ENCODE measurements at places on chromosomes 1 and 21.

DNA sequence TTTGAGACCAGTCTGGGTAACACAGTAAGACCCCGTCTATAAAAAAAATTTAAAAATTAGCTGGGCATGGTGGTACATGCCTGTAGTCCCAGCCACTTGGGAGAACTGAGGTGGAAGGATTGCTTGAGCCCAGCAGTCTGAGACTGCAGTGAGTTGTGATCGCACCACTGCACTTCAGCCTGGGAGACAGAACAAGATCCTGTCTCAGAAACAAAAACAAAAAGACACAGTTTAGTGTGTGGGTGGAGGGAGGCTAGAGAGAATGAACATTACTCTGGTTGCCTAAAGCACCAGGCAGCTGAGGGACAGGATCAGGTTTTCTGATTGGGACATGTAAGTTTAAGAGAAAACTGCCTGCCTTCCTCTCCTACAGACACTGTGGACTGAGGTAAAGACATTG is 42.3 kb downstream of the VAMP4 start:
- no peak for DNase-seq

- DNase-seq, result no peak
Observed at GRCh38 chr1:178575611-178576361, 62.9 kb downstream of the TEX35 start.

GRCh38 chr21:18467715-18468114 is 64.1 kb upstream of the TMPRSS15 start:
- DNase-seq, result no peak

- no peak for DNase-seq
Observed at GRCh38 chr1:48061162-48062136, 64.3 kb upstream of the TRABD2B start.

GRCh38 chr21:34695434-34695833 is 26.6 kb downstream of the CLIC6 start:
- no peak for DNase-seq

GRCh38 chr21:44399955-44400790 is 46.8 kb downstream of the TRPM2 start:
- DNase-seq, result no peak

DNA sequence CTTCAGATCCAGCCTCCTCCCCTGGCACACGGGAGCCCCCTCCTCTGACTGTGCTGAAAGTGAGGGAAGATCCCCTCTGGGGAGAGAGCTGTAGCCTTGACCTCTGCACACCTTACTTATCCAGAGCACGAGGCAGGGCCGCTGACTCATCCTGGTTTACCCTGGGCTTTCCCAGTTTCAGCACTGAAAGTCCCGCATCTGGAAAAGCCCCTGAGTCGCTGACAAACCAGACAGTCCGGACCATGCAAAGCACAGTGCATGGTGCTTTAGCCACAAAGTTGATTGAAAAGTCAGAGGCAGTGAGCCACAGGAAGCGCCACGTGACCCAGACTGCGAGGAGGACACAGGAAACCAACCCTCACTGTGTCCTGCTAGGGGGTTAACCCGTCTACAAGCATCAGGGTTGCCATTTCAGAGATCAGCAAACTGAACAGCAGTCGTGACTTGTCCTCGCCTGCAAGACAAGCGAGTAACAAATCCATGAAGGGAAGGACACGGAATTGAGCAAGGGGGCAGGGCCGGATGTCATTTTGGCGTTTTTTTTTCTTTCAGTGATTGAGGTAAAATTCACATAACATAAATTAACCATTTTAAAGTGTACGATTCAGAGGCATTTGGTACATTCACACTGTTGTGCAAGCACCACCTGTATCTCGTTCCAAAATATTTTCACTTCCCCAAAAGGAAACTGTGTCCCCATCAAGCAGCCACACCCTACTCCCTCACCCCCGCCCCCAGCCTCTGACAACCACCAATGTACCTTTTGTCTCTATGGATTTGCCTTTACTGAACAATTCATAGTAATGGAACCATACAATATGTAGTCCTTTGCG is 19.9 kb upstream of the IFNGR2 start:
- DNase-seq, result peak; percentile 42

DNA sequence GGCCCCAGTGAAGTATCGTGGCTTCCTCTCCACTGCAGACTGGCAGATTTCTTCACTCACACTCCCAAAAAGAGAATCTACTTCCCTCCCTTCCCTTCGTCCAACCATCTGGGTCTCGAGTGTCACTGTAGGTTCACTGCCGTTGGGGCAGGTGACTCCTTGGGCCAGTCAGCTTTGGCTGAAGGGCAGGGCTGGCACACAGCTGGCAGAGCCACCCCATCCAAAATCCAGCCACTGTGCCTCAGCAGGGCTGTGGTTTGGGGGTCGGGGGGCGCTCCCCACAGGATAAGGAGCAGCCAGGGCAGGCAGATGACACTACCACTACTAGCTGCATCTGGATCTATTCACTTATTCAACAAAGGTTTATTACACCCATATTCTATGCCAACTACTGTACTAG is 9.8 kb downstream of the PINK1 start:
- DNase-seq, result no peak

- no peak for DNase-seq
Observed at GRCh38 chr21:45513741-45514310, 28.4 kb downstream of the SLC19A1 start.

GRCh38 chr1:201714542-201715329 is 114.2 kb upstream of the IPO9 start:
- no peak for DNase-seq

DNA sequence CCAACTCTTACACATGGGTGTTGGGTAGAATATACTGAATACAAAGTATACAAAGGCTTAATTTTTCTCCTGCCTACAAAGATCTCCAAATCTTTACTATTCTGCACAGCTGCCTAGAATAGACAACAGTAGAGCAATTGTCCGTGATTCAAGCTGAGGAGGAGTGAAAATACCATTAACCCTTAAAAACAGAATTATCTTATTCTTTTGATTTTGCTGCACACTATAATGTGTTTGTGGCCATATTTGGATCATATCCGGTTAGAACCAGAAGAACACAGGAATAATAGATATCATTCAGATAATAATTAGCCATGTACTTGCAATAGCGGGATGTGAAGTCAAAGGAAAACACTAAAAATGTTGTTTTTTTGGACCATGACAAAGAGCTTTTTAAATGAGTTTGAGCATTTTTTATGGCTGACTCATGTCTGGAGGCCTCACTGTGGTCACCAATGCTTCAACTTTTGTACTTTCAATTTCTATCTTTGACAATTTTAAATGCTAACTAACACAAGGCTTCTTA is 197.6 kb upstream of the FOXD3 start:
- DNase-seq, result no peak

DNA sequence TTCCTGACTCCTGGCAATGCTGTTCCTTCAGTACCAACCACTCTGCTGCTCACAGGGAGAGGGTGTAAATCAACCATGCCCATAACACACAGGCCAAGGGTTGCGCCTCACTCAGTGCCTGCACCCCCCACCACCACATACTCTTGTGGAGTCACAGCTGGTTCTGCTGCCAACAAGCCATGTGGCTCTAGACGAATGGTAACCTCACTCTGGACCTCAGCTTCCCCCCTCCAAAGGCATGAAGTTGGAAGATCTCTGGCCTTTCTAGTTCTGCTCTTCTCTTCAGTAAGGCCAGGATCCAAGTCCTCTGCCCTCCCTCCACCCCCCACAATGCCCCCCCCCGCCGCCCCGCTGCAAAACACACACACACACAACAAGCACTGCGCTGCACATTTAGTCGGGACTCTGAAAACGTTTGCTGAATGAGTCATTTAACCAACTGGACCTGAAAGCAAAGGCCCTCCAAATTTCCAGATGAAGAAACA is 1.7 kb upstream of the GLIS1 start:
- DNase-seq, result no peak

DNA sequence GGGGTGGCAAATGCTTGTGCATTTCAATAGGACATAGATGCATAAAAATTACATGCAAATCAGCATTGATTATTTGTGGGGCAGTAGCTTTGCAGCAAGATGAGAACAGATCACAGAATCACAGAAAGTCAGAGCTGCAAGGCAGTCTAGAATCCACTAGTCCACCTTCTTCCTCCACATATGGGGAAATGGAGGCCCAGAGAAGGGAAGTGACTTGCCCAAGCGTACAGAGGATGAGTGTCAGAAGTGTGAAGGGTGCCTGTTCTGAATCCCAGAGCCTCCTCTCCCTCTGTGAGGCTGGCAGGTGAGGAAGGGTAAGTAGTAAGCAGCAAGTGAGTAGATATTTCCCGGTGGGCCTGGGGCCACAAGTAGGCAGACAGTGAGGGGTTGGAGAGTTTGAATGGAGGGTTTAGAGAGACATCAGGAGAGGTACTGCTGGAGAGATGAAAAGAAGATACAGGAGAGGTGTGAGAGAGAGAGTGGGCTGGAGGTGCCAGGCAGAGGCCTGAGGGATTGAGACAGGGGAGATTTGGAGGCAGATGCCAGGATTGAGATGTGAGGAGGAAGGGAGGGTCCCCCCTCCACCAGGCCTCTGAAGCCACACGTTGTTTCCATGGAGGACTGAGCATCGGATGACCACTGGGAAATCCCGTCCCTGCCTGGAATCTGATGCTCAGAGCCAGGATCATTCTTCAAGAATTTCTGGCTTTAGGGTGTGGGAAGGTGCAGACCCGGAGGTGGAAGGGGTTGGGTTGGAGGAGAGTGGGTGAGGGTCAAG is 4.8 kb upstream of the MYOG start:
- DNase-seq, result no peak

DNA sequence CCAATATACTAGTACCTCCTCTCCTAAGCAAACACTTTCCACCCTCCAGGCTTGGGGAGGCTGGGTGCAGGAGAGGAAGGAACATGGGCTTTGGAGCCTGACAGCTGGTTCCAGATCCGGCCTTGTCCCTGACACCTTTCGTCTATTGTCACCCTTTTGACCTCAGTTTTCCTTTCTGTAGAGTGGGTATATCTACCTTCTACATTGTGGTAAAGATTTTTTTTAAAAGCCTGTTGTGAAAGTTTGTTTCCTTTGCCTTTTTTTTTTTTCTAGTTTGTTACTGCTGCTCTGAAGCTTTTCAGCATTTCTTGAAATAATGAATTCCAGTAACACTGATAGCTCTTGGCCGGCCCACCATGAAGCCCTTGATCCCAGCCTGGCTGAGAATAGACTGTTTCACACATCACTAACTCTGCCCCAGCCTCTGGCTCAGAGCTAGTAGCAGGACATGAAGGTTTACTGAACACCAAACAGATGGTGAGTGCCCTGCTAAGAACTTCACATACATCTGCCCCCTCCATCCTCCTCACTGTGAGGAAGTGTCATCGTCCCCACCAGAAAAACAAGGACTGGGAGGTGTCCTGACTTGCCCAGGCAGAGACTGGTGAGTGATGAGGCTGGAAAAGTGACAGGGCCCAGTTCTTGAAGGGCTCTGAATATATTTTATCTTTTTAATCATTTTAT is 33.0 kb upstream of the ID3 start:
- no peak for DNase-seq

- DNase-seq, result no peak
Observed at GRCh38 chr1:244874974-244875579, 10.7 kb upstream of the HNRNPU start.

DNA sequence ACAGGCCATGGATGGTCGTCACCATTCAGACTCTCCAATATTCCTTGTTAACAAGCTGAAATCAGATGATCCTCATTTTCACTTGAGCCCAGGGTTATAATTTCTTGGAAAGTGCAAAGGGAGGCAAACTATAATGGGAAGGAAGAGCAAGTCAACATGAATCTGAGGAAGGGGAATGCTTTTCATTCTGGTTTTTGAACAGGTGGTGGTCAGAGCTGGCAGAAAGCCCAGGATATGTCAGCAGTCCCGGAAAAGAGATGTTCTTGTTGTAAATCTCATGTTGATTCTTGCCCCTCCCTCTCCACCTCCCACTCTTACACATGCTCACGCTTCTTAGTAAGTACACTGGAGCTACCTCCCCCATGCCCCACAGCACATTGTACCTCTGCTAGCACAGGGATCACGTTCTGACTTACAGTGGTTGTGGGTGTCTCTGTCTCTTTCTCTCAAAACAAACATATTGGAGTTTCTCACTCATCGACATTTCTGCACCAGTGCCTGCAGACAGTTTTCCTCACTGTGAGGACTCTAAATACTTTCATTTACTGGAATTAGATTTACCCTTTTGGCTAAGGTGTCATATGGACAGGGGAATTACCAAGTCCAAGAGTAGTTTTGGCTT is 77.6 kb downstream of the XCL2 start:
- no peak for DNase-seq

GRCh38 chr1:18085387-18086074 is 22.1 kb upstream of the IGSF21 start:
- no peak for DNase-seq

GRCh38 chr1:170071378-170071777 is 3.1 kb downstream of the KIFAP3 start:
- DNase-seq, result no peak

DNA sequence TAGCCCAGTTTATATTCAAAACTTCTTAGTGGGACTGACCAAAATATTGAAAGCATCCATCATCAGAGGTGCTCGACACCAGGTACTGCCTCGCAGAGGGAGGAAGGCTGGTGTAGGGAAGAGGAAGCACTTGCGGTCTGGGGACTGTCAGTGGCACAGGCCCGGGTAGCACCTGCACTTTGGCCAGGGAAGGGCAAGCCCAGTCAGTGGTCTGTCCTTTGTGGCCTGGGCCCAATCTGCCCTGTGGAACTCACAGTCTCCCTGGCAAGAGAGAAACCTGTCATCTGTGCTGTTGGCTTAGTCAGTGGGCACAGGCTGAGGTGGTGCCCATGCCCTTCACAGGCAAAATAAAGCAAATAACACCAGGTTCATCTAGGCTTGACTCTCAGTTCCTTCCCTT is 77.4 kb downstream of the SYT6 start:
- no peak for DNase-seq

DNA sequence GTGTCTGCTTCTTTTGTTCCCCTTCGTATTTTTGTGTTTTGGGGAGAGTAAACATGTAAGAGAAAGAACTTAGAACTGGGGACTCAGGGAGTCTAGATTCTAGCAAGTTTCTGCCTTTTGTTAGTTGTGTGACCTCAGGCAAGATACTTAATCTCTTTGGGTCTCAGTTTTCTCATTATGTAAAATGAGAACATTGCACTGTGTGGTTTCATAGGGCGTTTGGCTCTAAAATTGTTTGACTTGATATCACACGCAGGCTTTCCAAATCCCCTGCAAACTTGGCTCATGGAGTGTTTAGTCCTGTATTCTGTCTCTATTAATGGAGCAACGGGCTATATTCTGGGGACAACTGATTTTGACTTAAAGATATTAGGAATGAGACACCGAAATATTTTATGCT is 57.7 kb downstream of the NTNG1 start:
- DNase-seq, result no peak

- no peak for DNase-seq
Observed at GRCh38 chr1:40803902-40804301, 20.3 kb downstream of the KCNQ4 start.
